Ammon's horn (tissue), 1 donor: ENCODE measurements at places on chromosomes 11 and 22.

- no peak for DNase-seq
These were observed 588.9 kb upstream of the CADM1 start for GRCh38 chr11:116093065-116093464.

DNA sequence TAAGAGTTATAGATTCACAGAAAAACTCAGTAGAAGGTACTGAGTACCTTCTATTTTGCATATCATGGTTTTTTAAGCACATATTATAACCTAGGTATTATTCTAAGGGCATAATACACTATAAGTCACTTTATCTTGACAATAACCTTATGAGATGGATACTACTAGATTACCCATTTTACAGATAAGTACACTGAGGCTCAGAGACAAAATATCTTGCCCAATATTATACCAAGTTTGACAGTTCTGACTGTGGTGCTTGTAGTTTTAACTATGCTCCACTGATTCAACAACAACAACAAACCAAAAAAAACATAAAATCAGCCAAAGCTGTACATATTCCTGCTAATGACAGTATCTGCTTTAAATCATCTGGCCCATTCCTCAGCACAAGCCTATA lies 10.5 kb downstream of the OR51M1 start:
- DNase-seq, result no peak

GRCh38 chr22:48340727-48341709 lies 1486.7 kb downstream of the BRD1 start:
- peak; percentile 30 for DNase-seq

- DNase-seq, result peak; percentile 90
These were observed 58.2 kb downstream of the ACER3 start for GRCh38 chr11:76918941-76919386.

DNA sequence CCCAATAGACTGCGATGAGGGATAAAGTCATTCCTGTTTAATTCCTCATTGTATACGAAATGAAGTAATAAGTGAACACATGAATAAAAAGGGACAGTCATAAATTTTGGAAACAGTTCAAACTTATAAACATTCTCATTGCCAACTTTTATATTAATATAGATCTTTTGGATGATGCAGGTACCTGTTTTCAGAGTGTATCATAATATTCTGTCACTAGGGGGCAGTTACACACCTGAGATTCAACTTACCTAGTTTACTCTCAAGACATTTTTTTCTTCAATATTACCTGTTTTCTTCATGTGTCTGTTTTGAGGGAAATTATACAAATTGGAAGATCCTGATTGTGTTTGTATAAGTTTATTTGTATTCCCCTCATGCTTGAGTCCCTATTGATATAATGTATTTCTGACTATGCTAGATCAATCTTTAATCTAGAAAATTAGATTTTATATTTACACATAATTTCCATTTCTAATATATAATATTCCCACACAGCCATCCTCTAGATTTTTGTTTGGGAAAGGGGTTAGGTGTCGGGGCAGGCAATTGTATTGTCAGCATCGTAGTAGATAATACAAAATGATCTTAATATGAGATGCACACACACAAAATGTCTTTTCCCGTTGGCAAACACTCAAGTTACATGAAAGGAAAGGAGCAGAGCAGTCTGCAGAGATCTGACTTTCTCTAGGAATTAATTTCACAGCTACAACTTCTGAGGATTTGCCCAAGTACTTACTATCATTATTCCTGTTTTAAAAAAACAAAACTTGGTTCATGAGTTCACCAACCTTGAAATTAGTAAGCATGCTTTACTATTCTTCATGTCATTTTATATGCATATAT lies 18.4 kb downstream of the FDX1 start:
- no peak for DNase-seq

DNA sequence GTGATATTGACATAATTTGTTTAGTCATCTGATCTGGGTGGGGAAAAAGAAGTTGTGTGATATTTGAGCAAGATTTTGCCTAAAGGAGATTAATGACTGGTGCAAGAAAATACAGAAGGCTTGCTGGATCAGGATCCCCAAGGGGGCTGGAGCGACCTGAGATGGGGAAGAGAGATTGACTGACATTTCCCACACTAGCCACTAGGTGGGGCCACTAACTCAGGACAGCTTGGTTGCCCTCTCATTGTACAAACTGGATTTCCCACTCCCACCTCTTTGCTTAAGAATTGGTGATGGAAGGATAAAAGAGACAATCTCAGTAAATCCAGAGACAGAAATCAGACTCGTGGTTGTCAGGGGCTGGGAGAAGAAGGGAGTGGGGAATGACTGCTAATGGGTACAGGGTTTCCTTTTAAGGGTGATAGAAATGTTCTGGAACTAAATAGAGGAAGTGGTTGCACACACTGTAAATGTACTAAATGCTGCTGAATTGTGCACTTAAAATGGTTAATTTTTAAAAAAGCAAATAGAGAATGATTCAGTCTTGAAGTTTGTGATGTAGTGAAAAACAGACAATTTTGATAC lies 50.7 kb downstream of the CTTN start:
- no peak for DNase-seq

GRCh38 chr22:29187831-29188230 lies 17.9 kb upstream of the EMID1 start:
- no peak for DNase-seq

DNA sequence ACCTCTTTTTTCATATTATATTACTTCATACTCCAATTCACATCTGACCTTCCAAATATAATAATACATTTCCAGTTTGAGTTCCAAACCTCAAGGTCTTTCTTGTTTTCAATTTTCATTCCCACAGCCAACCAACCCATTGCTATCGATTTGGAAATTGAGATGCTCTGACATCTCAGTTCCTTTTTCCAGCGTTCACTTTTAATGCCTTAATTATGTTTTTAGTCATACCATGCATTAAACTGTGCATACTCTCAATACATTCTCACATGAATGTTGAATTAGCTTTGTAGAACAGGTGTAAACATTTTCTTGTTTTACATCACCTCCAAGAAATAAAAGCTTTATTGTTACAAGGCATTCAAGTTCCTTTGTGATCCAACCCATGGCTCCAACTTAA lies 294.2 kb upstream of the ANO3 start:
- DNase-seq, result no peak

DNA sequence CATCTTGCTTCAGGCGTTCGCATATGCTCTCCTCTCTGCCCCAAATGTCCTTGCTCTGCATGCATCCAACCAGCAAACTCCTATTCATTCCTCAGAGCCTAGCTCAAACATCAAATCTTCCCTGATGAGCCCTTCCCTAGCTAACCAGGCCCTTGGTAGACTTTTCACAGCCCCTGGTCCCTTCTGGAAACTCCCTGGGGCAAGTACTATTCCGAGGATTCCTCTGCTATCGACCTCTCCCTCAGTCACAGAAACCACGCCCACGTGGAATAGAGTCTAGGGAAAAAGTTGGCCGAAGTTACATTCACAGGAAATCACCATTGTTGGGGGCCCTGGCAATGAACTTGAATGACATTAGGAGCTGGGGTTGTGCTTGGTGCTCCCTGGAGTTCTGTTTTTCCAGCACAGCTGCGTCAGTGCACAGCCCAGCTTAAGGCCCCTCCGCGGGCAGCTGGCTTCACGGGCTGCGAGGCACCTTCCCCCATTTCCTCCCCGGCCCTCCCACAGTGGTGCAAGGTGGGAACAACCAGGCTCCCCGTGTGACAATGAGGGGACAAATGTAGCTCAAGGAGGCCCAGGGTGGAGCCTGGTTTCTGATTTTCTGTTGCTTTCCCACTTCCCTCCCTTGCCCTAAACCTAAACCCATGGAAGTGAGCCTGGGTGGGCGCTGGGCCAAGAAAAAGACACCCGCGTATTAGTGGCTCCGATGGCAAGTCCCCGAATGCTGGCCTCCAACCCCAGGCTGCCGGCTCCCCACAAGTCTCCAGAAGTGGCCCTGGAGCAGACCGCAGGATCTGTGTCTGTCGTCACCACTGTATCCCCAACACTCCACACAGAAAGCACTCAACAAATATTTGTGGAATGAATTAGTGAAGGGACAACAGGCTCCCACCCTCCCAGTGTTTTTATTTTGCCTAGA lies 4.3 kb upstream of the ATP5MGL start:
- DNase-seq, result no peak

- peak; percentile 68 for DNase-seq
These were observed 4.2 kb upstream of the MPEG1 start for GRCh38 chr11:59216641-59217564.

- no peak for DNase-seq
These were observed 58.6 kb upstream of the PGR start for GRCh38 chr11:101188173-101188572.

GRCh38 chr11:134988495-134988894 lies 576.5 kb upstream of the B3GAT1 start:
- peak; percentile 69 for DNase-seq

DNA sequence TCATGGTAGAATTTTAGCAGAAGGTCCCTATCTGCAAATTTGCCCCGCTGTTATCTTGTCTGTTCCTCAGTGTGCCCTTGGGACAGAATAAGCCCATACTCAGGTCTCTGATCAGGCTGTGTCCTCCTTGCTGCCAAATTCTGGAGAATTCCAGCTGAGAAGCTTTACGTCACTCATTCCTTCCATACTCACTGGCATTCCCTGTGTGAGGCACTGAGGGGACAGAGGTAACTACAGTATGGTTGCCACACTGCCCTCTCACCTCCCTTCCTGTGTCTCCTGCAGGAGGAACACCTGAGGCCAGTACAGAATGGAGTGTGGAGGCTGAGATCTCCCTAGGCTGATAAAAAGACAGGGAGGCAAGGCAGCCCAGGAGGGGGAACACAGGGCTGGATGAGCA lies 31.5 kb downstream of the SHISA8 start:
- no peak for DNase-seq

DNA sequence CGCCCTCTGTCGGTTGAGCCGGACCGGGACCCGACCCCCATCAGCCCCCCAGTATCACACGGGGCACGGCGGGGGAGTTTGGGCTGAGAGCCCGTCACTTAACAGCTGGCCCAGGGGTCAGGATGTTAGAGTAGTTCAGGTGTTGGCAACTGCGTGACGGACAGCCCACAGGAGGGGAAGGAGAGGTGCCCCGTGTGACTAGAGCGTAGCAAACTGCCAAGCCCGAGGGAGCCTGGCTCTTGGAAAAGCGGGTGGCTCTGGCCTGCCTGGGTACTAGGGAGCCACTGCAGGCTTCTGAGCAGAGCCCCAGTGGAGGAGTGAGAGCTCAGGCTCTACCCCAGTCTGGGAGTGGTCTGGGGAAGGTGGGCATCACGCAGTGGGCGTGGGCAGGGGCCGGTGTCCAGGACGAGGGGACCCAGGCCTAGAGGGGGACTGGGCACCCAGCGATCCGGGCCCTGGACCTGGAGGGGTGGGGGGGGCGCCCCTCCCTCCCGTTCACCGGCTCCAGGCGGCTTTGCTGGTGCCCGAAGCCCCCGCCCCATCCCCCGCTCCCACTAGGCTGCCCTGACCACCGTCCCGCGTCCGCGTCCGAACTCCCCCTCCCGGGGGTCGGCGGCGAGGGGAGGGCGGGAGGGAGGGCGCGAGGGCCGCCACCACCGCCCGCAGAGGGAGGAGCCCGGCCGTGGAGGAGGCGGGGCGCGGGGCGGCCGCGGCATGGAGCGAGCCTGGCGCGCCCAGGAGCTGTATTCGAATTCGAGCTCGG lies 24.4 kb downstream of the SHANK3 start:
- no peak for DNase-seq

- peak; percentile 74 for DNase-seq
These were observed 133.5 kb downstream of the RBFOX2 start for GRCh38 chr22:35894937-35895708.

GRCh38 chr11:128407962-128408361 lies 179.4 kb downstream of the ETS1 start:
- no peak for DNase-seq

GRCh38 chr11:40037005-40037404 lies 1422.4 kb downstream of the LRRC4C start:
- no peak for DNase-seq

- no peak for DNase-seq
These were observed 16.4 kb upstream of the GRAMD1B start for GRCh38 chr11:123413636-123414035.

- DNase-seq, result peak; percentile 92
These were observed 6.3 kb downstream of the CEND1 start for GRCh38 chr11:783581-784015.

- DNase-seq, result no peak
These were observed 11.8 kb downstream of the CDC42BPG start for GRCh38 chr11:64832467-64833197.

- DNase-seq, result no peak
These were observed 204.2 kb upstream of the SESN3 start for GRCh38 chr11:95435192-95435591.

GRCh38 chr11:72741429-72741833 lies 10.8 kb downstream of the ARAP1 start:
- peak; percentile 78 for DNase-seq

GRCh38 chr11:67271541-67272284 lies 5.4 kb downstream of the GRK2 start:
- no peak for DNase-seq
